ENCODE measurements at places on chromosomes 12 and 14. TPM values are rescaled to one million over a fixed set of nuclear protein-coding genes. Genes with fewer than 3 reads are reported as not detected.

GRCh38 chr12:89250213-89250612, 102.1 kb downstream of the DUSP6 start:
- no peak overlapping the region for H3K27ac ChIP-seq
- DNase-seq: no peak
- H3K4me3 ChIP-seq: no peak overlapping the region
- H3K4me1 ChIP-seq: peaks cover 11% of the 10 kb centered on the region
- H3K27me3 ChIP-seq: no peaks in the 10 kb centered on the region
- H3K36me3 ChIP-seq: no peaks in the 10 kb centered on the region

Gene ZC3H10
- 9.3 TPM for total RNA-seq

GRCh38 chr12:120639771-120640721, at the start of gene CABP1:
Gene CABP1 (plus strand): TSS chr12:120640626. CDS start chr12:120640686, 60 bp downstream.
- H3K36me3 ChIP-seq: no peaks in the 10 kb centered on the region
- no peak within 1 kb of the TSS for H3K27ac ChIP-seq
- no peak for DNase-seq
- H3K4me1 ChIP-seq: peaks cover 13% of the 10 kb centered on the region
- H3K4me3 ChIP-seq: no peak within 1 kb of the TSS
- peaks cover 6% of the 10 kb centered on the region for H3K27me3 ChIP-seq

DNA sequence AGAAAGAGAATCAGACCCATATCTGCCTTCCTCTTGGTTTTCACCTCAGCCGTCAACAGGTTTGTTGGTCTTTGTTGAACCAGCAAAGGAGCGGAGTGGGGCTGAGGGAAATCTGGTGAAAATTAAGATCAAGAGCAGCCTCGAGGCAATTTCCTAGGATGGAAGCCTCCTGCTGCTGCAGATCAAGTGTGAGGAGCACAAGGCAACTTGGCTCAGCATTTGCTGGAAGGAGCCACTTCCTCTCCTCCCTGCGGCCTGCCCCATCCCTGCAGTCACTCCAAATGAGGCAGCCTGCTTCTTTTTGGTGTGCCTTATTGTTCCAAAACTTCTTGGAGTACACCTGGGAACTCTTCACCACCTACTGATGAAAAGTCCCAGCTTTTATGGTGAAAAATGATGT, 4.9 kb downstream of the TC2N start:
- no peak overlapping the region for H3K27ac ChIP-seq
- H3K27me3 ChIP-seq: no peaks in the 10 kb centered on the region
- H3K4me3 ChIP-seq: no peak overlapping the region
- no peaks in the 10 kb centered on the region for H3K36me3 ChIP-seq

Gene RNASE3
- total RNA-seq: 0.81 TPM

DNA sequence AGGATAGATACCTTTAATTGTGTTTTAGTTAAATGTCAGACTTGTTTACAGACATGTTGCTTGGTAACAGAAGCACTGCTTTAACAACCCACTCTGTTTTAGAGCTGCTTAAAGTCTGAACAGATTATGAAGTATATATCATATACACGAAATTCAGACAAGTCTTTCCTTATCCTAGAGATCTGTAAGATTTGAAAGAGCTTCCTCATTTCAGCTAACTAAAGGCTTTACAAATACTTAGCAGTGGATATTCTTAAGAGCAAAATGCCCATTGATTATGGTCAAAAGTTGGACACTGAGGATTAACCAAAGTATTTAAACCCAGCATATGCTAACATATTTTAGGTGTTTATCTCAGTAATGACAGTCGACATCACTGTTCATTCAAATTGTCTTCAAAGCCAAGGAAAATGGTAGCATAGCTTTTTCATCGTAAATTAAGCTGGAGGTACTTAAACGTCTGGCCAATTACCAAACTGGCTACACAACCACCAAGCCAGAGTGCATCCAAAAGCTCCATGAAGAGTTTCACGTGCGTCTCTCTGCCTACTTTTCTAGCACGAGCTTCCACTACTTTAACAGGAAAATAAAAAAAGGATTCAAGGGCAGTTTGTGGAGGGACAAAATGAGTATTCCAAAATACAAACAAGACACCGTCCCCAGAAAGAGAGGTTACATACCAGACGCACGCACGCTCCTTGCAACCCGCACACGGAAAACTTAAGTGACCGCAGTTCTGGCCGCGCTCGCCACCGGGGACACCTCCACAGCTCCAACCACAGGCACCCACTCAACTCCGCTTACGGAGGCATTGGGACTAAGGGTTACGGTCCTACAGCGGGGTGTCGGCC, 565 bp downstream of the CEP83 start:
- peak overlapping the region; percentile 91 for H3K27ac ChIP-seq
- H3K27me3 ChIP-seq: no peaks in the 10 kb centered on the region
- DNase-seq: no peak
- H3K4me3 ChIP-seq: peak overlapping the region; percentile 93

DNA sequence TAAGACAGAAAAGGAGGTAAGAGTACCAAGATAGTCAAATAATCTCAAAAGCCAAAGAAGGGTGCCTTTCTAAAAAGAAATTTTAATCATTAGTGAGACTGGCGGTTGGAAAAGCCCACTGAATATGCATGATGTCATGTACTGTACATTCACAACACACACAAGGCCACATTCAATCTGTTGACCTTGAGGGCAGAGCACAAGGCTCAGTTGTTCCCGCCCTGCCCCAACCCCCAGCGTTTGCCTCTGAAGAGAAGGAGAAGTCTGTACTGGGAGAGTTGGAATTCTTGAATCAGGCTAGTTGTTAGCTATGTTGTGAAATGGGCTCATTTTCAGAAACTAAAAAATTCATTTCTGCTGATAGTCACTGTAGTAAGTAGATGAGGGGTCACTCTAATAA, 50.2 kb upstream of the NID2 start:
- peak; percentile 23 for DNase-seq
- H3K27me3 ChIP-seq: no peaks in the 10 kb centered on the region
- no peaks in the 10 kb centered on the region for H3K4me1 ChIP-seq

Gene POLE2
- 0.95 TPM for total RNA-seq

DNA sequence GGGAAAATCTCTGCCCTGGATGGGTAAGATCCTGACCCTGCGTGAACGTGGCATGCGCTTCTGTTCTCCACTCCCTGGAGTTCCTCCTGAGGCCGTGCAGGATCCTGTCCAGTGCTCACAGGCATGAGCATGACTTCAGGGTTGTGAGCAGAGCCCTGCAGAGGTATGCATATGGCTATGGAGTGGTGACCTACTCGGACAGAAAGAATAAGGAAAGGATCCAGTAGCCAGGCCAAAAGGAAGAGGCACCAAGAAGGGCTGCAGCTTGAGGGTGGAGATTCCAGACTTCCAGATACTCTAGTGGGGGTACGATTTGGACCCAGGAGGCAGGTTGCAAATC, 20.8 kb upstream of the CD27 start:
- peaks cover 11% of the 10 kb centered on the region for H3K4me1 ChIP-seq
- H3K27me3 ChIP-seq: no peaks in the 10 kb centered on the region
- peak overlapping the region; percentile 35 for H3K27ac ChIP-seq
- no peak for DNase-seq

Gene RAB15
- total RNA-seq: 1.0 TPM

DNA sequence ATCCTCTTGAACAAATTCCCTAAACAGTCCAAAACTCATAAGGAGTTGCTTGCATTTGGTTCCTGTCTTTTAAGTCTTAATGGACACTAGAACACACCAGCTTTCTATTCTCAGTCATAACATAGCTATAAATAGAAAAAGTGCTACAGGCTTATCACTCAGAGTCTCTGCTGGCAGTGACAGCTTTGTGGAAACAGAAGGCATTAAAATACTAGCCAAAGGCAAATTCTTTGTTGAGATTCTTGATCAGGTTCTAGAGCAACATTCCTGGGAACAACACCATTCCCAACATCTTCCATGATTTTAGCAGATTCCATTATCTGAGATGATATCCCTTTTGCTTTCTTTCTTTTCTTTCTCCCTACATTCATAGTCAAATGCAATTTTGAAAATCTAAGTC, 207.7 kb upstream of the PLEKHG7 start:
- no peak overlapping the region for H3K4me3 ChIP-seq
- no peak overlapping the region for H3K27ac ChIP-seq
- H3K27me3 ChIP-seq: no peaks in the 10 kb centered on the region
- no peak for DNase-seq
- H3K36me3 ChIP-seq: no peaks in the 10 kb centered on the region

DNA sequence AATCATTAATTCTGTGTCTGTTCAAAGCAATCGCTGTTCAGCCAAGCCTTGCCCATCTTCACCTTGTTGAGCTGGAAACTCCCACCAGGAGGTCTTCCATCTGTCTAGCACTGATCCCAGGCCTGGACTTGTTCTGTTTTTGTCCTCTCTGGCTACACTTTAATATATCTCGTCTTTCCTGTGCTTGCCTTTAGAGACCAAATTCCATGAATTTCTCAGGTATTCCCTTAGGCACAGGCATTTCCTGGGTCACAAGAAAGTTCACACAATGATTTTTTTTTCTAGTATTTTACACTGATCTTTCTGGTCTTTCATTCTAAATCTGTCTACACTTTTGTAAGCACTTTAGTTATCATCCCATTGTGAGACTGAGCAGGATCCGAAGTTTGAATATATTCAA, 116.4 kb upstream of the CCND2 start:
- H3K4me3 ChIP-seq: no peak overlapping the region
- DNase-seq: no peak
- H3K36me3 ChIP-seq: no peaks in the 10 kb centered on the region
- no peak overlapping the region for H3K27ac ChIP-seq
- no peaks in the 10 kb centered on the region for H3K27me3 ChIP-seq

Gene CALCOCO1
- total RNA-seq: 157 TPM

Gene KERA
- total RNA-seq: not detected

Gene E2F7
- total RNA-seq: 0.11 TPM

Gene SLC39A5
- not detected for total RNA-seq

DNA sequence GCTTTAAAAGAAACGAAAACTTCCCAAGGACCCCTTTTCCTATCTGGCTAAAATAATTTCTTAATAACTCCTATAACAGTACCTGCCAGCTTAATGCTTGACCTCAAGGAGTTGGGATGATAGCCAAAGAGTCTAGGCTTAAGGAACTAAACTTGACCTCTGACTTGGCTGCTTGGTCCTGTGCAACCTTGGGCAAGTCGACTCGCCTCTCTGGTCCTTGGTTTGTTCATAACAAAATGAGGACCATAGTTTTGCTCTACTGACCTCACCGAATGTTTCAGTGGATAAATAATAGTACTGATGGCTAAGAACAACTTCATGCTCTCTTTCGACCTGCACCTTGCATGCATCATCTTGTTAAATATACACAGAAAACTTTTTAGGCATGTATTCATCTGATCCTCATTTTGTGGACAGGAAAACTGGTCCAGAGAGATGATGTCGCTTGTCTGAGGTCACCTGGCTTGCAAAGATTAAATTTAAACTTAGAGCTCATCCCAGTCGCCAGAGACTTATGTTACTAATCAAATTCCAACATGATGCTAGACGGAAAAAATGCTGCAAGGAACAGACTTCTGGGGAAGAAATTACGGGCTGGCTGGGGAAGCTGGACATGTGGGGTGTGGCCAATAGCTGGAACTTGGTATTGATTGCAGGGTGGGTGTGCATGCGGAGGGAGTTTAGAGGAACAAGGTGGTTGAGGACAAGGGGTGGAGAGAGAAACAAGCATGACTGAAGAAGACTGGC, 38.0 kb upstream of the WSCD2 start:
- H3K4me1 ChIP-seq: no peaks in the 10 kb centered on the region
- H3K27me3 ChIP-seq: peaks cover 5% of the 10 kb centered on the region
- no peak overlapping the region for H3K27ac ChIP-seq
- no peak for DNase-seq

Gene SLC6A12
- 0.95 TPM for total RNA-seq

Gene LRTM2
- total RNA-seq: not detected
